Stimulated activated CD8-positive, alpha-beta memory T cell treated with anti-CD3 and anti-CD28 coated beads, Interleukin-4, amount 100 ng/mL, for 1 hour (primary cell): ENCODE measurements at places on chromosomes 2 and 18.

GRCh38 chr2:205889114-205889513 lies 196.9 kb downstream of the INO80D start:
- no peak for DNase-seq

DNA sequence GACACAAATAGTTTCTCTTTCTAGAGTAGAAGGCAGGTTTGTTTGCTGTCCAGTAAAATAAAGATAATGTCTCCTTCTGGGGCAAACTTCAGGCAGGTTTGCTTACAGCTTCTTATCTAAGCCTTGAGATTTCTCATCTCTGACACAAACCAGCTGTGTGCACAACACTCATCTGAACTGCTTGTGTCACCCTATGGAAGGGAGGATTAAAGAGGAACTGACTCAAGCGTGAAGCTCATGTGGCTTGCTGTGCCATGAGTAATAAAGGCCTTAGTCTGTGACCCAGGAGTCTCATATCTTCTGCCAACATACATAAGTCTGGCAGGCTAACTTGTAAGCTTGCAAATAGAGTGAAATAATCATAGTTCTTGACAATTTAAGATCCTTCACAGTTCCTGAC lies 24.2 kb upstream of the CPO start:
- DNase-seq: no peak

- no peak for DNase-seq
Observed at GRCh38 chr2:7288484-7288883, 371.3 kb downstream of the RNF144A start.

DNA sequence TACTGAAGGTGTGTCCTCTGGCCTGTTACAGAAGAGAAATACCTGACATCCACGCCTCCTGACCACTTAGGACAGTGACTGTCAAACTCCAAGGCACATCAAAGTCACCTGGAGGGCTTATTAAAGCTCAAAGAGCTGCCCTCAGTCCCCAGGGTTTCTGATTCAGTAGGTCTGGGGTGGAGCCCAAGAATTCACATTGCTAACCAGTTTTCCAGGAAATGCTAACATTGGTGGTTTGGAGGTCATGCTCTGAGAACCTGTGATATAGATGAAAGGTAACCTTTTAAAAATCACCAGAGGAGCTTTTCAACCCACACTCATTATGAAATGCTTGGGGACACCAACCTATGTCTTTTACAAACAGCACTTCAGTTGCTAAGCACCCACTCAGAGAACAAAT lies 172.3 kb downstream of the ALK start:
- DNase-seq: no peak

DNA sequence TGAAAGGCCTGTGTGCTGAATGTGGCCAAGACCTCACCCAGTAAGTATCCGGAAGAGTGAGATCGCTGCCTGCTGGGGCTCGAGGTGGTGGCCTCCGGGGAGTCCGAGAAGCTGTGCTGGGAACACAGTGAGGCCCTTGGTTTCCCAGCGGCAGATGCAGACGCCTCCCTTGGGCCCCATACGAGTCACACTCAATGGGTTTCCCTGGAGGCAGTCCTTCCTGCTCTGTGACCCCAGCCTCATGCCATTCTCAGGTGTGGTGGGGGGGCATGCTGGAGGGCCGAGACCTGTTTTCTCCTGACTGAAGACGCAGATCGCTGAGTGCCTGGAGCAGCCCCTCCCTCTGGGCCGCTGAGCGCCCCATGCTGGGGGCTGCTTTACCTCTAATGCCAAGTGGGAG lies 15.7 kb downstream of the CTDP1 start:
- no peak for DNase-seq

GRCh38 chr18:22604986-22605421 lies 187.3 kb upstream of the CTAGE1 start:
- no peak for DNase-seq

- no peak for DNase-seq
Observed at GRCh38 chr2:95074663-95075439, 46.8 kb downstream of the MRPS5 start.

GRCh38 chr18:6004683-6005082 lies 109.4 kb upstream of the TMEM200C start:
- no peak for DNase-seq

DNA sequence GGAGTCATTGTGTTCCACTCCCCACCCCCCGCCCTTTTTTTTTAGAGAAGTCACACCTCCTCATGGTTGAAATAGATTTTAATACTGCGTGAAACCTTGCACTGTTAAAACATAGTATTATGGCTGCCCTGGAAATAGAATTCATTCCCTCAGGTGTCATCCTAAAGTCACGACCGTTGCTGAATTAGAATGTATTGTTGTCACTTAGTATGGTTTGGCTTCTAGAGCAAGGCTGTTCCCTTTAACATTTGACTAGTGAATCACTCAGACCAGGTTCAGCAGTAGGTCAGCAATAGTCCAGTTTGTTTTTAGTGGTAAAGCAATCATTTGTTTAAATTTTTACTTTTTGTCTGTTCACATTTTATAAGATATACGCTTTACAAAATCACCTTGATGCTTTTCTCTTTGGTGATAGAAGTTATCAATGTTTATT lies 1.2 kb downstream of the BABAM2 start:
- no peak for DNase-seq

- DNase-seq: no peak
Observed at GRCh38 chr2:144152817-144153271, 367.1 kb downstream of the ZEB2 start.

GRCh38 chr18:70025580-70025979 lies 77.9 kb upstream of the CD226 start:
- DNase-seq: no peak

DNA sequence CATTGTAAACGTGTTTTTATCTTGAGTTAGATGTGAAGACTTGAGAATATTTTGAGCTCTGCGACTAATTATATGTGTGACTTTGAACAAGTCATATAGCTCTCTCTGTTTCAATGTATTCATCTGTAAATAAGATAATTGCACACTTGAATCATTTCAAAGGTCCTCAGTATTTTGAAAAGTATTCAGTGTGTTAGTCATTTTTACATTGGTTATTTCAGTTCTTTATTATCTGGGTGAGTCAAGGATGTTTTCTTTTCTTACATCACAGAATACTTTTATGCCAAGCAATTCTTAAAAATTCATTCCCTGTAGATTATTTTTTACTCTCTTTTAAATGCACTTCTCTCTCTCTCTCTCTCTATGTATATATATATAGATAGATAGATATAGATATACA lies 1098.0 kb upstream of the ZEB2 start:
- DNase-seq: no peak

DNA sequence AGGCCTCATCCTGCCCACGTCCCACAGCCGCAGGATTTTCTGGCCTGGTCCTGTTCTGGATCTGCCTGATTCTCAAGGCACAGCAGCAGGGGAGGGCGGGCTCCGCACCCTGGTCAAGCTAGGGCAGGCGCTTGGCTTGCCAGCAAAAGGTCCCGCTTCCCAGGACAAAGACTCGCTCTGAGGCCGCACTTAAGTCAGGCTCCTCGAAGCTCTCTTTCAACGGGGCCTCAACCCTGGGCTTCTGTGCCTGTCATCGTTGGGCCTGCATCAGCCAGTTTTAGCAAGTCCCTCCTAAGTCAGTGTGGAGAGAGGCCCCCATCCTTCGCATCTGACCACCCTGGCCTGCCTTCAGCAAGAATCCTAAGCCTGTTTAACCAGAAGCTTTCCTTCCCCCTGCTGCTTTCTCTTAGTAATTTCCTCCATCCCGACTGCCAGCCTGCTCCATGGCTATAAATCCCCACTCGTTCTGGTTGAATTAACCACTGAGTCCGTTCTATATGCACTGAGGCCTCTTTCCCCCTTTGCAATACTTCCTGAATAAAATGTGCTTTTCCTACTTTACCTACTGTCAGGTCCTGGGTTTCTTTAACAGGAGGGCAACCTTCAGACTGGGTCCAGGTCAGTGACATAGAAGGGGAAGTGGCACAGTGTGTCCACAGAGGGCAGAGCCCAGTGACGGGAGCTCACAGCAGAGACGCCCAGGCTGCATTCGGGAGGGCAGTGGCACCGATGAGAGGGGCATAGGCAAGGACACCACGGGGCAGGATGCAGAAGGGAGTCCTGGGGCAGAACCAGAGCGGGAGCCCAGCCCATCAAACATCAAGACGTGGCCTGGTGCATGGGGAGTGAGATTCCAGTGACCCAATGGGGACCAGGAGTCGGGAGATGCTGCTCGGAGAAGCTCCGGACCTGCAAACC lies 62.7 kb downstream of the SP110 start:
- DNase-seq: no peak

DNA sequence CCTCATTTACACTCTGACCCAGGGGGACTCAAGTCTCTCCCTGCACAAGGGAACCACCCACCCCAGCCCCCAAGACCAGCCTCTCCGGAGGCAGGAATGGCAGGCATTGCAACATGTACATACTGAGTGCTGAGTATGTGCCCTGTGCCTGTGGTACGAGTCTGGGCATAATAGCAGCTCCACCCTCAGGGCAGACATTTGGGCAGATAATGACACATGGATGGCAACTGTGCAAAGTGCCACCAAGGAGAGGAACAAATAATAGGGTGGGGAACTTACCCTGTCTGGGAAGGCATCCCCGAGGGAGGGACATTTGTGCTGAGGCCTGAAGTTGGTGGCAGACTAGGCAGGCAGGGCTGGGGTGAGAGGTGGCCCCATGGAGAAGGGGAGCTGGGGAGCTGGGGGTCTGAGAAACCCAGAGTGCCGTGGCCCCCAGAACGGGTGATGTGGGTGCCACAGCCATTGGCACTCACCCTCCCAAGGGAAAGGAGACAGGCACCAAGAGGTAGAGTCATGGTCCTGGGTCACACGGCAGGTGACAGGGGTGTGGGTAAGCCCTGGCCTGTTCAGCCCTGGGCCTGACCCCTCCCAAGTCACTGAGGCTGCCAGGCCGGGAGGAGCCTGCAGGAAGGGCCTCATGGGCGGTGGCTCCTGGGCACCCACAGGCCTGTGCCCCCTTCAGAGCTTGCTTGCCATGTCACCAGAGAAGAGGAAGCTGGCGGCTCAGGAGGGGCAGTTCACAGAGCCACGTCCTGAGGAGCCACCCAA lies 15.7 kb upstream of the GPR17 start:
- DNase-seq: no peak

DNA sequence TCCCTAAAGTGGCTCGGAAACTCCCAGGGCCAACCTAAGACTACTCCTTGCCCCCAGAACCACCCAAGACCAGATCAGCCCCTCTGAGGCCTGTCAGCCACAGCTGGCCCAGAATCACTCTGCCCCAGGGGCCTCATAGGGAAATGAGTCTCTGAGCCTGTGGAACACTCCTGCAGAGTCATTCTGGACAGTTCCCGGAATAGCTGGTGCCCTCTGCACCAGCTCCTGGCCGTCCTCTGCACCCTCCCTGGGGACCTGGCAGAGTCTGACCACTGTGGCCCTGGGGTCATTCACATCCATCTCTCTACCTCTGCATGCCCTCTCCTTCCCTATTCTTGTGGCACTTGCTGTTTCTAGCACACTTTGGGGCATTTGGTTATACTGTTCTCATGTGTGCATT lies 14.6 kb upstream of the TMEM214 start:
- no peak for DNase-seq

GRCh38 chr2:126824663-126825062 lies 74.0 kb upstream of the TEX51 start:
- DNase-seq: no peak

- DNase-seq: no peak
Observed at GRCh38 chr2:103010751-103011150, 248.9 kb downstream of the TMEM182 start.

DNA sequence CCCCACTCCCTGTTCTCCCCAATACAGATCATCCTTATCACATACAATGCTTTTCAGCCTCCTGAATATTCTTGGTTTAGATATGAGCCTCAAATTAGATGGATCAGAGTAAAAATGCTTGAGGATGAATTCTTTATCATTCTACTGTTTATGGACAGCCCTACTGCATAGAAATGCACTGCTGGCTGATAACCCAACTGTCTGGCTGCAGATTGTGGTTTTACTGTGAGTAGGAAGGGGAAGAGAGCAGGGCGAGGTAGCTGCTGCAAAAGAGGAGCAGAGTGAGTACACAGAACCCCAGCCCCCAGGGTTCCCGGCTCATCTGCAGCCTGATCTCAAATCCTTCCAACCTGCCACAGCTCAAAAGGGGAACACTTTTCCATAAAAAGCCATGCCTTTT lies 29.4 kb upstream of the NCOA1 start:
- no peak for DNase-seq

DNA sequence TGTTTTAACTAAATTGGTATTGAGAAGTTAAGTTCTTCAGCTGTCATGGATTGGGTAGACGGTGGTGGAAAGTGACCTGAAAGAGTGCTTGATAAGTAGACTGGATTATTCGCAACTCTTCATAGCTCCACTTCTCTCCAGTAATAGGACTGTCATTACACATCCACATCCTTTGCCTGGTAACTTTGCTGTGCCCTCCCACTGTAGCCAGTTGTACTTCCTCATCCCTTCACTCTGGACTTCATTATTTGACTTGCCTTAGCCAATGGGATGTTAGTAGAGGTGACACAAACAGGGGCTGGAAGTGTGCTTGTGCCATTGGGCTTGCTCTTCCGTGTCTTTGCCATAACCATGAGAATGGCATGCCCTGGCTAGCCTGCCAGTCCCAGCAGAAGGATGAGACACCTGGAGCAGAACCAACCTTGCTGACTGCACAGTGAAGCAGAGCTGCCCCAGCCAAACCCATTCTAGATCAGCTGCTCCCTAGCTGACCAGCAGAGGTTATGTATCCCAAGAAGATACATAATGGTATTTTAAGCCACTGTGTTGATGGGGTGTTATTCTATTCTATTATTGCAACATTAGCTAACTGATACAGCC lies 16.9 kb downstream of the QPCT start:
- DNase-seq: no peak

DNA sequence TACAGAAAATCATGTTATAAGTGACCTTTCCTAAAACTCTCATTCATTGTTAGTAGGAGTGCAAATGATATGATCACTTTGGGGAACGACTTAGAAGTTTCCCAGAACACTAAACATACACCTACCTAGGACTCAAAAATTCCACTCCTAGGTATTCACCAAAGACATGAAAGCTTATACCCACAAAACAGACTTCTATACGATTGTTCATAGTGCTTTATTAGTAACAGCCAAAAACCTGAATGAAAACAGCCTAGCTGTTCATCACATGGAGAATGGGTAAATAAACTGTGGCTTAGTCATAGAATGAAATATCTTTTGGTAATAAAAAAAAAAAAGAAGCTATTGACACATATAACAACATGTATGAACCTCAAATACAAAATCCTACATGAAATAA lies 8.8 kb downstream of the NOL10 start:
- no peak for DNase-seq

- no peak for DNase-seq
Observed at GRCh38 chr2:44771522-44771921, 170.0 kb upstream of the SIX3 start.

GRCh38 chr2:159225025-159226016 lies 61.2 kb downstream of the WDSUB1 start:
- no peak for DNase-seq

DNA sequence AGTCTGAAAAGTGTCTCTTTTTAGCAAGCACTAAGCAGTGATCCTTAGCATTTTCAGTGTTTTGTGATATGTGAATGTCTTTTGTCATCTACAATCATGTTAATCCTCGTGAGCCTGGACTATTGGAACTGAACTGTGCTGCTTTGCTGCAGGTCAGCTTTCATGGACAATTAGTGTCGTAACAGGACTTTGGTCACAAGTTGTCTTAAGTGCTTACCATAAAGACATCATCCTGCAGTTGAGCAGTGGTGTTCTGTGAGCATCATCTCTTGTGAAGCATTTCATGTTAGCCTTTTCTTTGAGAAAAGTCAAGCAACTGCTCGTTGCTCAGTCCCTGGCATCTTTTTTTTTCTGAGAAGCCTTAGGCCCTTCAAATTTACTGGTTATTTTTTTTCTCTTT lies 135.9 kb downstream of the ZNF407 start:
- no peak for DNase-seq
